ENCODE measurements at places on chromosomes 1 and 21.

GRCh38 chr1:176058686-176059085, 148.4 kb downstream of the COP1 start:
- peak overlapping the region; percentile 91 for H3K27ac ChIP-seq
- no peaks in the 10 kb centered on the region for H3K27me3 ChIP-seq
- peaks cover 29% of the 10 kb centered on the region for H3K4me1 ChIP-seq
- H3K36me3 ChIP-seq = peaks cover 7% of the 10 kb centered on the region

GRCh38 chr21:35256468-35256988, 207.4 kb upstream of the RUNX1 start:
- H3K36me3 ChIP-seq = no peaks in the 10 kb centered on the region
- no peaks in the 10 kb centered on the region for H3K27me3 ChIP-seq
- peak overlapping the region; percentile 60 for H3K4me3 ChIP-seq
- DNase-seq = no peak
- H3K4me1 ChIP-seq = peaks cover 40% of the 10 kb centered on the region

DNA sequence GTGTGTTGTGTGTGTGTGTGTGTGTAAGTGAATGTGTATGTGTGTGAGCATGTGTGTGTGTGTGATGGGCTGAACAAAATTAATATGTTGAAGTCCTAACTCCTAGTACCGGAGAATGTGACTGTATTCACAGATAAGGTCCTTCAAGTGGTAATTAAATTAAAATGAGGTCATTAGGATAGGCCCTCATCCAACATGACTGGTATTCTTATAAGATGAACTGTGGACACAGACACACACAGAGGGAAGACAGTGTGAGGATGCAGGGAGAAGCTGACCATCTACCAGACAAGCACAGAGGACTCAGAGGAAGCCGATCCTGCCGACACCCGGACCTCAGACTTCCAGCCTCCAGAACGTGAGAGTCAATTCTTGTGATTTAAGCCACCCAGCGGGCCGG, 91.2 kb upstream of the PGBD5 start:
- no peak for DNase-seq
- H3K27ac ChIP-seq = no peak overlapping the region
- H3K36me3 ChIP-seq = no peaks in the 10 kb centered on the region
- peaks cover 29% of the 10 kb centered on the region for H3K4me1 ChIP-seq

- DNase-seq = no peak
- H3K4me1 ChIP-seq = no peaks in the 10 kb centered on the region
- no peaks in the 10 kb centered on the region for H3K36me3 ChIP-seq
These were observed 21.7 kb downstream of the RHBG start for GRCh38 chr1:156390469-156391365.

DNA sequence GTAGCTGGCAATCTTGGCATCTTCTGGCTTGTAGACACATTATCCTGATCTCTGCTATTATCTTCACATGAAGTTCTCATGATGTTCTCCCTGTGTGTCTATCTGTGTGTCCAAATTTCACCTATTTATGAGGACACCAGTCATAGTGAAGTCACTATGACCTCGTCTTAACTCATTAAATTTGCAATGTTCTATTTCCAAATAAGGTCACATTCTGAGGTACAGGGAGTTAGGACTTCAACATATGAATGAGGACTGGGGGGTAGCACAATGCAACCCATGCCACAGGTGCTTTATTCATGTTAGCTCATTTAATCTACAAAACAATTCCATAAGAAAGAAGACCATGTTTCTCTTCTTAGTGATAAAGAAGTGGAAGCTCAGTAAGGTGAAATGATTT, 206.2 kb upstream of the C8B start:
- no peak overlapping the region for H3K4me3 ChIP-seq
- peaks cover 3% of the 10 kb centered on the region for H3K27me3 ChIP-seq
- no peaks in the 10 kb centered on the region for H3K36me3 ChIP-seq
- no peak overlapping the region for H3K27ac ChIP-seq

DNA sequence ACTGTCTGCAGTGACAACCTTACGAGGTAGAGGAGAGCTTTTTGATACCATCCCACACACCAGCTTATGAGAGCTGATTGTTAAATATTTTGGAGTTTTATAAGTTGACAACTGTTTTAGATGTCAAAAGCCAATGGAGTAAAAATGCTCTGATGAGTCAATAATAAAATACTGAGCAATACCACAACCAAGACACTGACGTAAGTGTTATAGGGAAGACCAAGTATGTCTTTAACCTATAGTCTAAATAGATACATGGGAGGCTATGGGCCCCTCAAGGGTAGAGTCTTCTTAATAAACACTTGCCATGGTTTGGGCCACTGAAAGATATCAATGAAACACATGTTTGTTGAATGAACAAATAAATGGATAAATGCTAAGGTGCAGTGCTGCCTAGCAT, 49.2 kb downstream of the DUSP10 start:
- DNase-seq = no peak
- H3K27me3 ChIP-seq = no peaks in the 10 kb centered on the region
- H3K27ac ChIP-seq = no peak overlapping the region
- peaks cover 3% of the 10 kb centered on the region for H3K4me1 ChIP-seq

DNA sequence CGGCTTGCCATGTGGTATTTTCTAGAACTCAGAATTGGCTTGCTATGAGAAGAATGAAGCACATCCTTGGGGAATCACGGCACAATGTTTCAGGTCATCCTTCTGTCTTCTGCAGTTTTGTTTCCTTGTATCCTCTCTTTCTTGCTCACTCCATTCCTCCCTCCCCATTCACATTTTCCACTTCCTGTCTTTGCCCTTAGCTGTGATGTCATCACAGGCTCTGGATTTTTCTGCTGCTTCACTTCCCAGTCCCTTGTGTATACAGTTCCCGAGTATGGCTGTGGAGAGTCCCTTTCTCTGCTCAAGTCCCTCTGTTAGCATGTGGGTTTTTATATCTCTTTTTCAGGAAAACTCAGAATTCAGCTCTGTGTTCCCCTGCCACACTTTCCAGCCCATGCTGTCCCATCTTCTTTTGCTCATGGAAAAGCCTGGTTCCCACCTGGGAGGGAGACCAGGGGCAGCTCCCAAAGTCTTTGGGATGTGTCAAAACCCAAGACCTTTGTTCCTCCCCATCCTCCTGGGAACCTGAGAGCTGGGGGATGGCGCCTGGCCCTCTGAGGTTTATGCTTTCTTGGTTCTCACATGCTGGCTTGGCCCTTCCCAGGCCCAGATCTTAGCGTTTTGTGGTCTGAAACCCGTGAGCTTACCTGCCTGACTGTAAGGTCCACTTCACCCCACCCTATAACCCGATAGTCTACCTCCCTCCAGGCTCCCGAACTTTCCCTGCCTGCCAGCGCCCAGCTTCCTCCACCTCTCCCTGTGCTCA, 4.8 kb upstream of the RGS16 start:
- peaks cover 81% of the 10 kb centered on the region for H3K27me3 ChIP-seq
- no peak overlapping the region for H3K27ac ChIP-seq
- peaks cover 8% of the 10 kb centered on the region for H3K4me1 ChIP-seq
- no peak overlapping the region for H3K4me3 ChIP-seq
- DNase-seq = no peak
- no peaks in the 10 kb centered on the region for H3K36me3 ChIP-seq

GRCh38 chr1:41622859-41623732, 138.6 kb upstream of the EDN2 start:
- peaks cover 10% of the 10 kb centered on the region for H3K4me1 ChIP-seq
- no peak for DNase-seq
- H3K4me3 ChIP-seq = no peak overlapping the region
- peaks cover 12% of the 10 kb centered on the region for H3K27me3 ChIP-seq

DNA sequence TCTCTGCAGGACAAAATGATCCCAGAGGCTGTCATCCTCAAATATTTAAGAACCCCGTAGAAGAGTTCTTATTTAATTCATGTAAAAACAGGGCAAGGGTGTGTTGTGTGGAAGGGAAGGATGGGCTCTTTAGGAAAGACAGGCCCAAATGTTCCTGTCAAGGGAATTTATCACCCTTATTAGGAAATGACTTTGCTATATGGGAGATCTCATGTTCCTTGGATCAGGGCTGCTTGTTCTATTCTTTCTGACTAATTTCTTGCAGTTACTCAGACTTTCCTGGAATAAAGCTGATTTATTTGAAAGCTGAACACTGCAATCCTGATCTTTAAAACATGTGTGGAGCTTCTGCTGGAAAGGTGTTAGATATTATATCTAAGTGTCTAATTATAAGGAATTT, 72.8 kb downstream of the SELENOF start:
- peaks cover 3% of the 10 kb centered on the region for H3K4me1 ChIP-seq
- DNase-seq = no peak
- H3K27ac ChIP-seq = no peak overlapping the region
- no peak overlapping the region for H3K4me3 ChIP-seq
- H3K27me3 ChIP-seq = no peaks in the 10 kb centered on the region
- no peaks in the 10 kb centered on the region for H3K36me3 ChIP-seq

- H3K36me3 ChIP-seq = no peaks in the 10 kb centered on the region
- H3K4me1 ChIP-seq = no peaks in the 10 kb centered on the region
- H3K4me3 ChIP-seq = no peak overlapping the region
- H3K27me3 ChIP-seq = no peaks in the 10 kb centered on the region
These were observed 174.8 kb upstream of the CHODL start for GRCh38 chr21:18069875-18070274.

All from progenitor cell of endocrine pancreas (in vitro differentiated cells).